ENCODE measurements at places on chromosomes 11 and 22. TPM values are rescaled to one million over a fixed set of nuclear protein-coding genes. Genes with fewer than 3 reads are reported as not detected.

Gene TSGA10IP
- not detected for total RNA-seq

Gene ELMOD1
- total RNA-seq: 2.8 TPM

Gene CREB3L1
- 82.1 TPM for total RNA-seq

Gene OR4A16
- total RNA-seq: not detected

Gene PDGFD
- 0.83 TPM for total RNA-seq

Gene OR8A1
- total RNA-seq: not detected

Gene ZNF280A
- 0.23 TPM for total RNA-seq

Gene GRAP2
- not detected for total RNA-seq

Gene CDKN1C
- total RNA-seq: 4.8 TPM

Gene TRIM34
- 10.7 TPM for total RNA-seq

Gene GGT5
- total RNA-seq: 0.23 TPM

Gene C11orf86
- 0.30 TPM for total RNA-seq

Gene EPS8L2
- 31.3 TPM for total RNA-seq

Gene KLHDC7B
- total RNA-seq: 1.1 TPM

Gene MMP8
- total RNA-seq: 1.5 TPM

Gene OR51B5
- 0.30 TPM for total RNA-seq

Gene SLC36A4
- 7.7 TPM for total RNA-seq

Measured in smooth muscle cell of the umbilical artery (primary cell).